ENCODE measurements at places on chromosomes 1 and 21. TPM values are rescaled to one million over a fixed set of nuclear protein-coding genes. Genes with fewer than 3 reads are reported as not detected.

KNCN gene
- not detected for total RNA-seq

CR1L gene
- not detected for total RNA-seq

XCL2 gene
- total RNA-seq: not detected

PMF1 gene
- 77.8 TPM for total RNA-seq

ATP1A4 gene
- 0.34 TPM for total RNA-seq

DCST1 gene
- total RNA-seq: not detected

TEKT2 gene
- not detected for total RNA-seq

GNG4 gene
- not detected for total RNA-seq

OR2T35 gene
- total RNA-seq: not detected

SVBP gene
- 17.1 TPM for total RNA-seq

LCE2A gene
- not detected for total RNA-seq

TTC39A gene
- 25.0 TPM for total RNA-seq

GNPAT gene
- 45.4 TPM for total RNA-seq

RGS18 gene
- 0.46 TPM for total RNA-seq

SYT6 gene
- total RNA-seq: 0.20 TPM

CFAP141 gene
- not detected for total RNA-seq

PRDM15 gene
- total RNA-seq: 2.7 TPM

MYOG gene
- not detected for total RNA-seq

GSTM5 gene
- 2.1 TPM for total RNA-seq

MX2 gene
- 6.0 TPM for total RNA-seq

SLC44A5 gene
- 4.6 TPM for total RNA-seq

TSEN15 gene
- 26.4 TPM for total RNA-seq

PLEKHA6 gene
- 26.4 TPM for total RNA-seq

CRP gene
- total RNA-seq: 0.29 TPM

CMPK1 gene
- total RNA-seq: 73.0 TPM

UCK2 gene
- total RNA-seq: 9.8 TPM

CERS2 gene
- 67.7 TPM for total RNA-seq

CD84 gene
- total RNA-seq: 3.3 TPM

NFASC gene
- 11.5 TPM for total RNA-seq

CASZ1 gene
- 63.2 TPM for total RNA-seq

KCNJ6 gene
- total RNA-seq: not detected

FOXJ3 gene
- 35.2 TPM for total RNA-seq

ANGPTL1 gene
- total RNA-seq: 12.7 TPM

PKP1 gene
- 0.09 TPM for total RNA-seq

AGT gene
- 72.5 TPM for total RNA-seq

PACC1 gene
- total RNA-seq: 2.8 TPM

LINGO4 gene
- total RNA-seq: 0.56 TPM

KIAA0319L gene
- 71.0 TPM for total RNA-seq

TP73 gene
- total RNA-seq: not detected

ALDH4A1 gene
- total RNA-seq: 30.6 TPM

C1orf74 gene
- 2.0 TPM for total RNA-seq
